LNCaP clone FGC (cell line): ENCODE measurements at places on chromosomes 4 and X.

GRCh38 chr4:89755220-89755619, 81.7 kb downstream of the SNCA start:
- DNase-seq = no peak

GRCh38 chr4:133600008-133600407, 450.9 kb downstream of the PCDH10 start:
- no peak for DNase-seq

DNA sequence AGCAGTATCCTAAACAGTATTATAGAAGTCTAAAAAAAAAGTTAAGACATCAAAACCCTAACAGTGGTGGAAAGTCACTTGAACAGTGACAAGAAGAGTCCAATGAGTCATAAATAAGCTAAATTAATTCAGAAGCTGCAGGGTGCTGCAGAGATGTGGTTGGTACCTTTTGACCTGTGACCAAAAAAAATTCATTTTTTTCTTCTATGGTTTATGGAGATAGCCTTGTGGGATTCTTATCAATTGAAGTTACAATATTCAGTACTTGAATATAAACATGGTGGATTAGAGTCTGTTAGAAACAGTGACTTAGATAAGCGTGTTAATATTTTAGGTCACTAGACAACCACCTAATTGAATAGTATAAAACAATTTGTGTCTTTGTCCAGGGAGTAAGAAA, 35.4 kb downstream of the CCSER1 start:
- DNase-seq = no peak

DNA sequence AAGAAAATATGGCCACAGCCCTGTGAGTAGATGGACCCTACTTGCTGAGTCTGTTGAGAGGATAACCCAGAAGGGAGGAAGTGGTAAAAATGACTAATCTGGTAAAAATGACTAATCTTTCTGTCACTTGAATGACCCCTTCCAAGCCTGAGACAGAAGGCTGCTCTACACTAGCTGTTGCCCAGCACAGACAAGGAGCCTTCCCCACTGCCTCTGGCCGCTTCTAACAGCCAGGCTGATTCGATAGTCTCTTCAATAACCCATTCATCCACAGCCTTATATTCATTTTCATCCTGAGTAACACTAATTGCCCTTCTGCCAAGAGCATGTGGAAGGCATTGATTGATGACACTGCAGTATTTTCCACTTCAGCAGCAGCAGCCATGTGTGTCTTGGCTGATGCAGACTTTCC, 18.4 kb downstream of the MAGEB17 start:
- DNase-seq = no peak

GRCh38 chr4:145098675-145099037, 545 bp downstream of the ABCE1 start:
- no peak for DNase-seq

GRCh38 chrX:113136836-113137235, 296.2 kb upstream of the AMOT start:
- no peak for DNase-seq

DNA sequence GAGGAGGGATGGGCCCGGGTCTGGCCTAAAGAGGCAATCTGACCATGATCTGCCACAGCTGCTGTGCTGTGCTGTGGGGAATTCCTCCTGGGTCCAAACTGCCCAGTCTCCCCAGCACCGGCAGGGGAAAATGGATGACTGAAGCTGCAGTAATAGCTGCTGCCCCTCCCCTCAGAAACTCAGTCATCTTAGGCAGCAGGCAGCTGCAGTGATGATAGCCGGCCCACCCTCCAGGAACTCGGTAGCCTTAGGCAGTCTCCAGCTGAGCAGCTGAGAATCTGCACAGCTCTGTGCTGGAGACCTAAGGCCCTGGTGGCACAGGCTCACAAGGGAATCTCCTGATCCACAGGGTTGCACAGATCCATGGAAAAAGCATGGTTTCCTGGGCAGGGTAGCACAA, 113.4 kb upstream of the USP38 start:
- no peak for DNase-seq

DNA sequence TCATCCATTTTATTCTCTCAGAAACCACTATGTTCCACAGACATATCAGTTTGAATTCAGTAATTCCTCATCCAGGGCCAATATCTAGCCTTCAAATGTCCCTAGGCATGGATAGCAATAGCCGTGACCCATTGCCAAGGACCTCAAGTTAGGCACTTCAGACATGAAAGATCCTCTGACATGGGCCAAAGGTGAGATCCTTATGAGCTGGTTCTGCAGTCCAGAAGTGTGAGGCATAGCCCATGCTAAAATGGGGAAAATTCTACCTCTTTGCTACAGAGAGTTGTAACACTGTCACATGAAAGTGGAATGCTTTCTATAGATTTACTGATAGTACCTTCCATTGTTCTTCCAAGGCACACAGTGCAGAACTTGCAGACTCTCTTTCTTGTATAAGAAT, 349.7 kb upstream of the GALNT7 start:
- DNase-seq = no peak

- DNase-seq = no peak
Measured at GRCh38 chr4:33111117-33111516, 2390.9 kb downstream of the PCDH7 start.

- DNase-seq = no peak
Measured at GRCh38 chrX:2708021-2708420, 16.9 kb downstream of the CD99 start.

DNA sequence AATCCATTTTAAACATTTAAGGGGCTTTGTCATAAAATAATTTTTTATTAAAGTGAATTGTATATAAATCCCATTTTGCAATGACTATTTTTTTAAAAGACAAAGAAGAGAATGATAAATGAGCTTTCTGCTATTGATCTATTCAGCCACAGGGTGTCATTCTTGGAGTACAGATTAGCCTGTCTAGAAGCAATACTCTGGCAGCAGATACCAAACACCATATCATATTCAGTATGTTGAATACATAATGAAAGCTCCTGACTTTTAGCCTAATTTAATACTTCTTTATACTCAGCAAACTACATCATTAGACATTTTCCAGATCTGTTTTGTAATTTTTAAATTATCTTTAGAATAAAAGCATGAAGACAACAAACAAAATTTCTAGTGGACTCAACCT, 496.3 kb downstream of the PDGFC start:
- DNase-seq = peak; percentile 7

GRCh38 chr4:131974730-131975129, 1174.4 kb upstream of the PCDH10 start:
- no peak for DNase-seq

GRCh38 chr4:143351774-143352451, 15.2 kb downstream of the GAB1 start:
- DNase-seq = peak; percentile 88

DNA sequence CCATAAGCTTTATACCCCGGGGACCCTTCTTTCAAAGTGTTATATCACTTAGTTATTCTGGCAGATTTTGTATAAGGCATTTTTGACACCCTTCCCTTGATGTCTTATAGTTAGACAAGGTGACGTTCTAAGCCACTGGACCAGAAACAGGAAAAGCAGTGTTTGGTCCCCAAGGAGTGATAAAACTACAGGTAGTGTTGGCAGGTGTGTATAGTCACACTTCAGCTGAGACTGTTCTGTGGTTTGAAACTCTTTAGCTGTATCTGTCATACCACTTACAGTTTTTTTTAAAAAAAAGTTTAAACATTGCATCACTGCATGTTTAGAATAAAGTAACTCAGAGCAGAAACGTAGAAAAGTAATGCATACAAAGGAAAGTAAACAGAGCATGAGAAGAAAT, 48.5 kb downstream of the TLL1 start:
- no peak for DNase-seq

- DNase-seq = no peak
Measured at GRCh38 chrX:7059859-7060258, 87.7 kb upstream of the STS start.

DNA sequence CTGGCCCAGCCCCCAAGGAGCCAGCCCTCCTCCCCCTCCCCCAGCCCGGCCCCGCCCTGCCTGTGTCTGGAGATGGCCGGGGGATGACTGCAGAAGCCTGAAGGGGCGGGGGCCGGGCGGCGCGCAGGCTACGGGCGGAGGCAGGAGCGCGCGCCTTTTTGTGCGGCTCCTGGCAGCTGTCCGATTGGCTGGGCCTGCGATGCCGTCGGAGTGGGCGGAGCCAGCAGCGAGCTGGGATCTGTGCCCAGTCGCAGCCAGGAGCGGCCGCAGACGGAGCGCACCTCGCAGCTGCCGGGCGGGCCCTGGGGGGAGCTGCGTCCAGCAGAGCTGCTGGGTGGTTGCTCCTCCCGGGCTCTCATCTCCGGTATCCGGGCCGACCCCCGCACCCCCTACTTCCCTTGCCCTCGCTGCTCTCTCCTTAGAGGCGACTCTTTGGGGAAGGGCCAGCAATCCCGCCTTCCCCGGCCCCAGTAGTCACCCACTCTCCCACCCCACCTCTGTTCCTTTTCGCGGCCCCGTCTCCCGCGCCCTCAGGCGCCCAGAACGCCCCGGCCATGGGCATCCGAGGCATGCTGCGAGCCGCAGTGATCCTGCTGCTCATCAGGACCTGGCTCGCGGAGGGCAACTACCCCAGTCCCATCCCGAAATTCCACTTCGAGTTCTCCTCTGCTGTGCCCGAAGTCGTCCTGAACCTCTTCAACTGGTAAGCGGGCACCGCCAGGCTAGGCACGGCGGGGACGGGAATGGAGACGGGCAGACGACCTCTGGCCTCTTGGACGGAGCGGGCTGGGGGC, at the start of gene GABRQ:
Gene GABRQ (plus strand): TSS at position 247 of the 794 bp plus-strand sequence. CDS start 308 bp downstream, at position 555.
- no peak for DNase-seq

DNA sequence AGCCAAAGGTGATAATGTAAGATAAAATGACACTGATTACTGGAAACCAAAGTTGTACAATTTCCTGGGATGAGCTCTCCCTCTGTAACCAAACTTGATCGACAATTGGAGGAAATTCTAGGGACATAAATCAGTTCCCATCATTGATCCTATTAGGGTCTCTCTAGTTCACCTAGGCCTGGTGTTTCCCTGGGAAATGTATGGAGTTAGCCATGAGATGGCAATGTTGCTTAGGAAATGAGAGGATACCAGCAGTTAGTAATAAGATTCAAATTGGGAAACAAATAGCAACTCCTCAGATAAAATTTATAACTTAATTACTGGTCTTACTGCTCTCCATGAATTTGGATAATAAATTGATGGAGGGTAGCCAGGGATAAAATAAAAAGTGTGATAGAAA, 52.2 kb downstream of the SPATA18 start:
- no peak for DNase-seq

- no peak for DNase-seq
Measured at GRCh38 chr4:81314897-81315470, 100.0 kb upstream of the PRKG2 start.

- no peak for DNase-seq
Measured at GRCh38 chr4:36172656-36173055, 71.7 kb downstream of the ARAP2 start.

- DNase-seq = no peak
Measured at GRCh38 chrX:3699821-3700381, 13.5 kb downstream of the PRKX start.

- no peak for DNase-seq
Measured at GRCh38 chrX:27893211-27893610, 85.4 kb downstream of the MAGEB10 start.

DNA sequence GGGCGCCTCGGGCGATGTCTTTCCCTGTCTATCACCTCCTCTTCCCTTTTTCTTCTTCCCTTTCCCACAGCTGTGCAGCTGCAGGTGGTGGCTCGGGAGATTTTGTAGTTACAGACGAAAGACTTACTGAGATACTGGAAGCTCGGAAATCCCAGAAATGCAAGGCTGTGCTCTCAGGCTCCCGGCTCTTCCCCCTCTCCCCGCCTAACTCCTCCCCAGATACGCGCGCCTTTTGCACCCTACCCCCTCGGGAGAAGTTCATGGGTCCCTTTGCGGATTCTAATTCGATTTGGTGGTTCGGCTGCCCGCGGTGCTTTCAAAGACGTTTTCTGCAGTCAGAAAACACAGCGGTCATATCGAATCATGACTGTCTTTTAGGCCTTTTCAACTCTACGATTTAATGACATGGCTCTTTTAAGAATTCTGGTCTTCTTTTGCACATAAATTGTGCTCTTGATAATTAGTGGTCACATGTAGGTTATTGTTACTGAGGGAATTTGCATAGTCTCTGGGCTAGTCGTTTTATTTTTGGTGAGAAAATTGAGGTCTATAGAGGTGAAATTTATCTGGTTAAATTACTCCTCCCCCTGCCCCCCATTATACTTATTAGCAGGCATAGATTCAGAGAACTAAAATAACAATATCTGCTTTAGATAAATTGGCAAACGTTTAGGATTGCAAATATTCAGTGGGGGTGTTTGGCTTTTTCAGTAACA, 1.6 kb downstream of the SEPTIN11 start:
- DNase-seq = no peak

- no peak for DNase-seq
Measured at GRCh38 chrX:34238896-34239295, 106.8 kb upstream of the FAM47A start.

DNA sequence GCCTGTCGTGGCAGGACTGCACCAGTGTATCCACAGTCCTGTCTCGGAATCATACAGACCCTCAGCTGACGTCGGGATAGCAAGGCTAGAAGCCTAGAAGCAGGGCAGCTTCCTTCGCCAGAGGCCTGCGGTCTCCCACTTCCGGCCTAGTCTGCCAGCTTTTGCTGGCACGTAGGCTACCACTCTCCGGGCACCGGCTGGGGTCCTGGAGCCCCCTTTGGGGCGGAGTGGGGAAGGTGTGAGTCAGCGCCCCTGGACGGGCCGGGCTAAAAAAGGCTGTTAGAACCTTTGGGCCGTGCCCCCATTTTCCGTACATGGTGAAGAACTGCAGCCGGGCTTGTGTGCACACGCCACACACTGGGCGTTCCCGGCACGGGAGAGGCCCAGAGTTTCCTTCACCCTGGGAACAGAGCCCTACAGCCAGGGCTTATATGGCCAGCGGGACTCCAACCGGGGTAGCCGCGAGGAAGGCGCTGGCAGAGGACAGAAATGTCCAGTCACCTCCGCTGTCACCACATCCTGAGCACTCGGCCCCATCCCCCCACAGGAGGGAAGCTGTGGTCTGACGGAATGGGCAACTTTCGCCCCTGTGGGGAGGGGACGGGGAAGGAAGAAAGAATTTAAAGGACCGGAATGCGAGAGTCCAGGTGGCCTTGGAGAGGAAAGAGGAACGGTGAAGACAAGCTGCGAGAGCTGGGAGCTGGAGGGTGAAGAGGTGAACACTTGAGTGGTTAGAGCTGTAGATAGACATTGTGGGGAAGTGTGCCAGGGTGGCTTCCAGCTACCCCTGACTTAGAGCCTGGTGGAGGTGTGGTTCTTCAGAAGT, 4.6 kb downstream of the MAGIX start:
- DNase-seq = no peak

DNA sequence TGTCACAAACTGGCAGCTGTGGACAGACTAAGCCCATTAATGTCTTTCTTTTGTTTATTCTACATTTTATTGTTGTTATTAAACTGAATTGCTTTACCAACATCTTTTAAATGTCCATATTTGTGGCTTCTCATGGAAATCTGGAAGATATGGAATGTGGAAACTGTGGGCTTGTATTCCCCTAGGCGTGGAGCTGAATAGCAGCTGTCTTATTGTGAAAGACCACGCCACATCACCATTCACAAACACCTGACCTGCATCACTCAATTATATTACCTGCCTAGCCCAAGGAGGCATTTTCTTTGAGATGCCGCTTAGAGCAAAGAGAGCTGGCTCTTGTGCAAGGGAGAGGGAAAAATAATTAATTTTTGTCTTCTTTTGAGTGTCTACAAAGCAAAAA, 96.9 kb upstream of the GPRIN3 start:
- DNase-seq = peak; percentile 63
